ENCODE measurements at places on chromosomes 4 and X. TPM values are rescaled to one million over a fixed set of nuclear protein-coding genes. Genes with fewer than 3 reads are reported as not detected.

DNA sequence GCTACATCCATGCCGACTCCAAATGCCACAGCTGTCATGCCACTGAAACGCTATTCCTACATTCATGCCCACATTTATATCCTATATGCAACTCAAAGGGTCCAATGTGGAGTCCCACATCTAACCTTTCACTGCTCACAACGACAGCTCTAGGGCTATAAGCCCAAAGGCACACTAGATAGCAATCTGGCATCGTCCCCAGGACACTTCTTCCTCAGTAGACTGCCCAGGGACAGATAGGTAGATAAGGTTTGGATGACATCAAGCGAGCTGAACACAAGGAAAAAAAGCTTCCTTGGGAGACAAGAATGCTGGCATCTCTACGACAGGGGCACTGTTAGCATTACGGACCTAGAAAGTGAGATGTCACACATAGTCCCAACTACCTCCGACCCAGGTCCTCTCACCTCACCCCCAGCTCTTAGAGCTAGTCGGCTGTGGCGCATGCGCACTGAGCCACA, 685 bp downstream of the RAB9B start:
- H3K36me3 ChIP-seq, result no peaks in the 10 kb centered on the region
- no peak for DNase-seq
- H3K4me3 ChIP-seq, result peak overlapping the region; percentile 45
- peak overlapping the region; percentile 62 for H3K27ac ChIP-seq
- H3K4me1 ChIP-seq, result no peaks in the 10 kb centered on the region
- H3K27me3 ChIP-seq, result no peaks in the 10 kb centered on the region

- H3K4me1 ChIP-seq, result no peaks in the 10 kb centered on the region
- no peak overlapping the region for H3K27ac ChIP-seq
- no peak overlapping the region for H3K4me3 ChIP-seq
Observed at GRCh38 chr4:147108409-147108808, 162.7 kb upstream of the TTC29 start.

- H3K4me3 ChIP-seq, result no peak overlapping the region
- H3K27ac ChIP-seq, result no peak overlapping the region
- H3K27me3 ChIP-seq, result no peaks in the 10 kb centered on the region
- DNase-seq, result no peak
- no peaks in the 10 kb centered on the region for H3K4me1 ChIP-seq
Observed at GRCh38 chr4:68869274-68869773, 53.5 kb downstream of the UGT2B10 start.

DNA sequence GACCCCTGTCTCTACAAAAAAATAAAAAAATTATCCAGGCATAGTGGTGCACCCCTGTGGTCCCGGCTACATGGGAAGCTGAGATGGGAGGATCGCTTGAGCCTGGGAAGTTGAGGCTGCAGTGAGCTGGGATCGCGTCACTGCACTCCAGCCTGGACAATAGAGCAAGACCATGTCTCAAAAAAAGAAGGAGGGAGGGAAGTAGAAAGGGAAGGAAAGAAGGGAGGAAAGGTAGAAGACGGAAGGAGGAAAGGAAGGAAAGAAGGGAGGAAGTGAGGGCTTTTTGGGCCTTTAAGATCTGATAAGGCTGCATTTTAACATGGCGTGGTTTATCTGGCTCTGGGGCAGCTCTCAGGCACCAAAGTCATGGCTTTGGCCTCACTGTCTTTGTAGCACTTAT, 10.4 kb downstream of the PDK3 start:
- no peaks in the 10 kb centered on the region for H3K4me1 ChIP-seq
- H3K27ac ChIP-seq, result no peak overlapping the region
- no peaks in the 10 kb centered on the region for H3K36me3 ChIP-seq
- H3K4me3 ChIP-seq, result no peak overlapping the region

The P2RY4 gene
- total RNA-seq, result 18.9 TPM

DNA sequence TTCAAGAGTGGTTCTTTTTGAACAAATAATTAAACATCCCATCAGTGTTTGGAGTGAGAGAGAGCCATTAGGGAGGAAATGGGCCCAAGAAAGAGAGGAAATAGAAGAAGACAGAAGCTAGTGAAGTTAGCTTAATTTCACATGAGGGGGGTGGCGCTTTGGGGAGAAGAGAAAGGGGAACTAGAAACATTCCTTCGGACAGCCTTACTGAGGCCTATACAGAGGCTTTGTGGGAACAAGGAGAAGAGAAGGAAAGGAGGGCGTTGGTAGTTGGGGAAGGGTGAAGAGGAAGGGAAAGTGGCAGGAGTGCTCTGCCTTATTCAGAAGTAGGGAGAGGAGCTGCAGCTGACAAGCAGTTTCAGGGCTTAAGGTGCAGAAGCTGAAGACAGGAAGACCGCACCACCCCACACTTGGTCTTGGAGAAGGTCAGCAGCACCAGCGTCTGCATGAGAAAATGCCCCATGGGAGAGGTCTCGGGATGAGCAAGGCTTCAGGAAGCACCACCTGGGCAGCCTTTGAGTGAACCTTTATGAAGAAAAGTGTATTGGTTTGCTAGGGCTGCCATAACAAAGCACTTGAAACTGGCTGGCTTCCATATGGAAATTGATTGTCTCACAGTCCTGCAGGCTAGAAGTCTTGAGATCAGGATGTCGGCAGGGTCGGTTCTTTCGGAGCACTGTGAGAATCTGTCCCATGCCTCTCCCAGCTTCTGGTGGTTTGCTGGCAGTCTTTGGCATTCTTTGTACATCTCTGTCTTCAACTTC, 85.1 kb downstream of the KIT start:
- H3K27ac ChIP-seq, result no peak overlapping the region
- no peaks in the 10 kb centered on the region for H3K27me3 ChIP-seq
- H3K36me3 ChIP-seq, result no peaks in the 10 kb centered on the region

GRCh38 chr4:140800666-140801065, 44.5 kb upstream of the TBC1D9 start:
- H3K4me1 ChIP-seq, result no peaks in the 10 kb centered on the region
- H3K4me3 ChIP-seq, result no peak overlapping the region
- H3K27me3 ChIP-seq, result no peaks in the 10 kb centered on the region
- DNase-seq, result peak; percentile 67

DNA sequence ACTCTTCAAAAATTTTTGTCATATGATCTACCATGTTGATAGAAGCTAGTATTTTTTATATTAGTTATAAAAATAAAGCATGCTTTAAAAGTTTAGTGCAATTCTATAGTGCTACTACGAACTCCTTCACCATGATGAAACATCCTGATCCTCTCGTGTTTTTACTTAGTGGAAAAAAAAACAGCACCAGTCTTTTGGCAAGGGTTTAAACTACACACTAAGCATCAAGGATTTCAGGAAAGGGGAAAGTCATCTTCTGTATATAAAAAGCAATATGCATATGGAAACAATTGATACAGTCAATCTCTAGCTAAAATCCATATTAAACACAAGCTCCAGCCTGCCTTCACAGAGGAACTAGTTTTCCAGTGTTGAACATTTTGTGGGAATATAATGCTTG, 18.7 kb downstream of the CHM start:
- H3K4me1 ChIP-seq, result no peaks in the 10 kb centered on the region
- no peak overlapping the region for H3K4me3 ChIP-seq
- no peak overlapping the region for H3K27ac ChIP-seq
- H3K36me3 ChIP-seq, result no peaks in the 10 kb centered on the region
- DNase-seq, result no peak

DNA sequence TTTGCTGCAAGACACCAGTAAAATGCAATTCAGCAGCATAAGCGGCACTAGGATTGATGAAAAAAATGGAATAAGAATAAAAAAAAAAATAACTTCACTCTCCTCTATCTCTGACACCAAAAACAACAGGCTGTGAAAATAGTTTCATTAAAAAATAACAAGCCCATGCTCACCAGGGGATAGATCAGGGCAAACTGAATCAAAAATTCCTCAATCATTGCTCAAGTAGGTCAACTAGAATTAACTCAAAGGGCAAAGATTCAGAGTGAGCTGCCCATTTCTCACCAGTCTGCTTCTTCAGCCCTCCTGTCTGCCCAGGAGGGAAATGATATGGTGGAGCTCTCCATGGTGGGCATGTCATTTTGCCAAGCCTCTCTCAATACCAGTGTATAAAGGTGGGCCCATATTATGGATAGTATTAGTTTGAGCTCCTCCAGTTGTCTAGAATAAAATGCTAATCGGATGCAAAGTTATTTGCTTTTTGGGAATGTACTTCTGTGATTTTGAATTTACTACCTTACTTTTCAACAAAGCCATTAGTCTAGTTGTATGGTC, 153.9 kb downstream of the UNC5C start:
- no peaks in the 10 kb centered on the region for H3K27me3 ChIP-seq
- no peaks in the 10 kb centered on the region for H3K4me1 ChIP-seq
- no peak for DNase-seq
- no peaks in the 10 kb centered on the region for H3K36me3 ChIP-seq
- H3K27ac ChIP-seq, result no peak overlapping the region

GRCh38 chr4:87965501-87965975, 10.0 kb upstream of the SPP1 start:
- no peak overlapping the region for H3K4me3 ChIP-seq
- H3K27ac ChIP-seq, result no peak overlapping the region
- no peaks in the 10 kb centered on the region for H3K4me1 ChIP-seq
- no peaks in the 10 kb centered on the region for H3K27me3 ChIP-seq
- no peaks in the 10 kb centered on the region for H3K36me3 ChIP-seq

GRCh38 chrX:37904833-37905232, 57.5 kb upstream of the DYNLT3 start:
- no peaks in the 10 kb centered on the region for H3K36me3 ChIP-seq
- no peaks in the 10 kb centered on the region for H3K4me1 ChIP-seq
- no peak for DNase-seq
- H3K4me3 ChIP-seq, result no peak overlapping the region
- H3K27me3 ChIP-seq, result no peaks in the 10 kb centered on the region

All from Peyer's patch (tissue), 4 donors.